ENCODE measurements at places on chromosomes 11 and 22.

DNA sequence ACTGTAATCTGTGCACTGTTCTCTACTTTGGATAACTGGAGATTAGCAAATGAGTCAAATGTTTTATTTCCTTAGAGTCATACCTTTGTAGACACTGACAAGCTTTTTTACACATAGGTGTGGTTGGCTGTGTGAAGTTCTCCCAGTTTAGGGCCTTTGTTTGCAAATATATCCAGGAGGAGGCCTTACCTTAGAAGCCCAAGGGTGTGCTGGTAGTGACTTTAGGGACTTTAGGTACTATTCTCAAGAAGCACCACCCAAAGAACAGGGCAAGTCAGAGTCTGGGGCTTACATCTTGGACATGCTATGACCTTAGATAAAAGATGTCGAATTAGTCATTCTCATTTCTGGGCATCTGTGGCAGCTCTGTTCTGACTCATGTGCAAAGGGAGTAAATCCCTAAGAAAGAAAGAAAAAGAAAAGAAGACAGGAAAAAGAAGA is 4.8 kb upstream of the FAR1 start:
- no peak for DNase-seq

GRCh38 chr11:2428322-2428795 is 16.0 kb downstream of the TRPM5 start:
- peak; percentile 86 for DNase-seq

DNA sequence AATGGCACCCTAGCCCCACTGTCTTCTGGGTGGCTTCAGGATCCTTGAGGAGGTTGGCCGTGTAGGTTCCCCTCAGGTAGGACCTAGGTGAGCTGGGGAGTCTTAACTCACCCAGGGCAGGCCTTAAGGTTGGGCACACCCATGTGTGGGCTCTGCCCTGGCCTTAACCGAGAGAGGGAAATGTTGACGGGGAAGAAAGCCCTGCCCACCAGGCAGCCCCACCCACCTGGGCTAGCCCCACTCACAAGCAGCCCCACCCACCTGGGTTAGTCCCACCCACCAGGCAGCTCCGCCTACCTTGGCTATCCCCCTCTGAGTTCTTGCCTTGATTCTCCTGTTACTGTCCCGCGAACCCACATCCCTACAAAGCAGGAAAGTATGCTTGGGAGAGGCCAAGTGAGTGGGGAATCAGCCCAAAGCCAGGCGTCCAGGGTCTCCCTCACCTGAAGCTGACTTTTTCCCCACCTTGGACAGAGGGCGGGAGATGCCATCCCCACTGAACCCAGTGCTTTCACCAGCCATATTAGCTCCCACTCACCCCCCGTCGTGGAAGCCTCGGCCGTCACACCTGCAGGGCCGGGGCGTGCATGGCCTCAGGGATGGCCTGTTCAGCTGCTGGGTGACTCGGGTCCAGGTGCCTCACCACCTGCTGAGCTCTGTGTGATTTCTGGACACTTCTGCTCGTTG is at the start of gene MYEOV:
TSS of gene MYEOV (plus strand) at position 337 of the 687 bp plus-strand sequence. CDS start 1,200 bp downstream, outside the sequence.
- DNase-seq = no peak

DNA sequence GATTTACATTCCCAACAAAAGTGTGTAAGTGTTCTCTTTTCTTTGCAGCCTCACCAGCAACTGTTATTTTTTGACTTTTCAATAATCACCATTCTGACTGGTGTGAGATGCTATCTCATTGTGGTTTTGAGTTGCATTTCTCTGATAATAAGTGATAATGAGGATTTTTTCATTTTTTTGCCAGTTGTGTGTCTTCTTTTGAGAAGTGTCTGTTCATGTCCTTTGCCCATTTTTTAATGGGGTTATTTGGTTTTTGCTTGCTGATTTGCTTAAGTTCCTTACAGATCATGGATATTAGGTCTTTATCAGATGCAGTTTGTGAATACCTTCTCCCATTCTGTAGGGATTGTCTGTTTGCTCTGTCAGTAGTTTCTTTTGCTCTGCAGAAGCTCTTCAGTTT is 107.7 kb downstream of the EHF start:
- DNase-seq = no peak

GRCh38 chr11:112822478-112823274 is 138.5 kb upstream of the NCAM1 start:
- no peak for DNase-seq

DNA sequence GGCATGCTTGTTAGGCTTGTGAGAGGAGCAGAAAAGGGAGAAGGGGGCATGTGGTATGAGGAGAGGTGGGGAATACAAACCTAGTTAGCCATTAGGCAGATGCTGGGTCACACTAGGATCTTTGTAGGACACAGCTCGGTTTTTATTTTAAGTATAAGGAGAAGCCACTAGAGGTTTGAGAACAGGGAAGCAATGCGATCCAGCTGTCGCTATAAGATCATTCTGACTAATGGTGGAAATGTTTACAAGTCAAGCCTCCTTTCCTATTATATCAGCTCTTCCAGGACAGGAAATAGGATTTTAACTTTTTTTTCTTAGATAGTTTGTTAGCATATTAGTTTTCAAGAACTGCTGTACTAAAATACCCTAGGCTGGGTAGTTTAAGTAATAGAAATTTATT is 609.9 kb downstream of the INSC start:
- DNase-seq = no peak

- no peak for DNase-seq
These were observed 56.0 kb downstream of the ACER3 start for GRCh38 chr11:76916712-76917111.

GRCh38 chr11:17561526-17561925 is 14.5 kb downstream of the OTOG start:
- no peak for DNase-seq

- DNase-seq = no peak
These were observed 109.3 kb upstream of the BMAL1 start for GRCh38 chr11:13168271-13168670.

Data from activated naive CD4-positive, alpha-beta T cell (primary cell).